SK-N-SH treated with all-trans-retinoic acid at 6 μM for 48 hours (cell line): ENCODE measurements at places on chromosomes 12 and 14.

DNA sequence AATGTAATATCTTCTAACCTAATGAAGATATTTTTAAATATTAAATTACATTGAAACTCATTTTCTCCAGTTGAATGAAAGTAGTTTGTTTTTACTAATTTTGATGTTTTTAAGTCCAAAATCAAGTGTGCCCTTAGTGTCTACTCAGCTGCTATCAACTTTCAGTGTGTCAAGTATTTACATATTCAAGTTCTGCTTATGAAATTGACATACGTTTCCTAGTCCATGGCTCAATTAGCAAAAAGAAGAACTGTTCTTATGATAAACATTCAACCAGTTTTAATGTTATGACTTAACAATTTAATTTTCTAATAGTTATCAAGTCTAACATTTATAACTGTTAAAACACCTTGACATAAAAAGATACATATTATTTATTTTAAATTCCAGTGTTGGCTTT, 137.1 kb downstream of the DUSP6 start:
- no peak for ATAC-seq

DNA sequence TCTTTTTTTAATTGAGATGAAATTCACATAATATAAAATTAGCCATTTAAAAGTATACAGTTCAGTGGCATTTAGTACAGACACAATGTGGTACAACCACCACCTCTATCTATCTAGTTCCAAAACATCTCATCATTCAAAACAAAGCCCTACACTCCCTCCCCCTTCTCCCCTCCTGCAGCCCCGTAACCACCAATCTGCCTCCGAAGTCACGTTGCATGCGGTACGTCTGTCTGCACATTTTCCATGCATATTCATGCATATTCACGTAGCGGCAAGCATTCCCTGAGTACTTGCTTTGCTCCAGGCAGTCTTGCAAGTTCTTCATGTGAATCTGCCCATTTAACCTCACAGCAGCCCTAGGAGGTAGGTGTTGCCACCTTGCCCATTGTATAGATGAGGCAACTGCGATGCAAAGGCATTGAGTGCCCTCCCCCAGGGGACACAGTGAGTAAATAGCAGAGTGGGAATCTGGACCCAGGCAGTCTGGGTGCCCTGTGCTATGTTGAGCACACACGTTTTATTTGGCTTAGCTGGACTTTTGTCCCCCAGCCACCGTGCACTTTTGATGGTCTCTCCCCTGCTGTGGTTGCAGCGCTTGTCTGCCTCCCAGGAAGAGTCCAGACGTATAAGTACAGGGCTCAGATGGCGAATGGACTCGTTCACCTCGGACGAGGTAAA, 43.4 kb downstream of the RIN3 start:
- ATAC-seq: no peak

- ATAC-seq: no peak
These were observed 222.4 kb downstream of the PAX9 start for GRCh38 chr14:36884049-36884448.

DNA sequence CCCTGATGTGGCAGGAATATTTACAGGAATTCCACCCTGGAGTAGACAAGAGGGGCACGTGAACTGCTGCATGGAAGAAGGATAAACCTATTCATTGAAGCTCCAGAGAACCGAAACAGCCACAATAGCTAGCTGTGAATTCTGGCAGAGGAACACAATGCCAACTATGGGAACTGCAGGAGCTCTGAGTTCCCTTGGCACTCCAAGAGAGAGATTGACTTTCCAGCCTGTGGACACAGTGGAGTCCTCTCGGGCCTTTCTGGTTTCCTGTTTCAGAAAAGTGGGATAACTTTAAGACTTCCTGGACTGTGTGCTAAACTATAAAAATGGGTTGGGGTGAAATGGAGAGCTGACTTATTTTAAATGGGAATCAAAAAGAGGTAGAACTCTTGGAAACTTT, 11.9 kb downstream of the CACNA2D4 start:
- ATAC-seq: no peak

DNA sequence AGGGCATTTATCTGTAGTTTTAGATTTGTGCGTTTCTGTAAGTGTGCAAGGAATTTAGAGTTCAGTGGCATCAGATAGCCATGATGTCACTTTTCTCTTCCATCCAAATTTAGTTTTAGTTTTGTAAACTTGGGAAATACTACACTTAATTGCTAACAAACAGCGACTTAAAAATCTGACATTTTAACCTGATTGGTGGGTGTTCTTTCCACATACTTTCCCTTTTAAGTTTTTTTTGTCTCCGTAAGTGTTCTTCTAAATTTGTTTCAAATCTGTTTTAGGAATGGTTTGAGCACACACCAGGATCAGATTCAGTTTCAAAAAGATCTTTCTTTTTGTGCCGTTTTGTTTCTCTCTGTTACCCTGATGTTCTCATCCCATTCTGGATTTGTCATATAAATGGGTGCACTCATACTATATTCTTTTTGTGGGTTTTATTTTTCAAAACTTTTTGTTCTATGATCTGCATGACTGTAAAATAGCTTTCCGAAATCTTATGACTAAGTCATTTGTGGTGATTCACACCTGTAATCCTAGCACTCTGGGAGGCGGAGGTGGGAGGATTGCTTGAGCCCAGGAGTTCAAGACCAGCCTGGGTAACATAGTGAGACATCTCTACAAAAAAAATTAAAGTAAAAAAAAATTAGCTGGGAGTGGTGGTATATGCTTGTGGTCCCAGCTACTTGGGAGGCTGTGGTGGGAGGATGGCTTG, 58.9 kb downstream of the FBXO34 start:
- ATAC-seq: no peak; the same call in 2 of the 3 replicates

DNA sequence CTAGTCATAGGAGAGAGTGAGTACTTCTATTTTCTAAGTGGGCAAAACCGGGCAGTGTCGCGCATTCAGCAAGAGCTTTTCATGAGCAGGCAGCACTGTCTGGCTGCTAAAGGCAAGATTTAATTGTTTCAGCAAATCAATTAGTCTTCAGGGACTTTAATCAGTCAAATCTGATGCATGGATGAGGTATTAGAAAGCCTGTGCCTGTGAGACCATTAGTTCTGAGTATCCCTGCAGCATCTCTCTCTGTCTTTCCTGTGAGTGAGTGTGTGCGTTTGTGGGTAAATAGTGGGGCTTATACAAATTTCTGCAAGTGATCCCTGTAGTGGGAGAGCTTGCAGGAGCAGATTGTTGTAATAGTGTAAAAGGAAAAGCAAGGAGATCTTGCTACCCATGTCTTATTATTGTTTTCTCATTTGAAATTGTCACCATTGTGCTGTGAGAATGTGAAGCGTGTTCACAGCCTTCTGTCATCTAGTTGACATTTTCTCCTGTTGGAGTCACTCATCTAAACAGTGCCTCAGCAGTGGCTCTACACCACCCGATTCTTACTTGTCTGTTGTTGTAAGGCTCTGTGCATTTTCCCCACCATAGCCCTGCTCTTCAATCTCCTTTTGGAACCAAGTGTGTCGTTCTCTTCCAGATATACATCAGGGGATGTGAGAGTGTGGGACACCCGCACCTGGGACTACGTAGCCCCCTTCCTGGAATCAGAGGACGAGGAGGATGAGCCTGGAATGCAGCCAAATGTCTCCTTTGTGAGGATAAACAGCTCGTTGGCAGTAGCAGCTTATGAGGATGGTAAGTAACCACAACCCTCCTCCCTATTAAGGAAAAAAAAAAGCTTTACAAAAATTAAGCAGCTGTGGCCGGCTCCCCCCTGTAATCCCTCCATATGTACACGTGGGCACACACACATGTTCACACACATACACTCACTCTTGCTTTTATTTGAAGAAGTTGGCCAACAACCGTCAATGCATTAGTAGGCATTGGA, 53.6 kb downstream of the FBXW8 start:
- no peak; the same call in 2 of the 3 replicates for ATAC-seq
